ENCODE measurements at places on chromosomes 13 and 19. TPM values are rescaled to one million over a fixed set of nuclear protein-coding genes. Genes with fewer than 3 reads are reported as not detected.

DNA sequence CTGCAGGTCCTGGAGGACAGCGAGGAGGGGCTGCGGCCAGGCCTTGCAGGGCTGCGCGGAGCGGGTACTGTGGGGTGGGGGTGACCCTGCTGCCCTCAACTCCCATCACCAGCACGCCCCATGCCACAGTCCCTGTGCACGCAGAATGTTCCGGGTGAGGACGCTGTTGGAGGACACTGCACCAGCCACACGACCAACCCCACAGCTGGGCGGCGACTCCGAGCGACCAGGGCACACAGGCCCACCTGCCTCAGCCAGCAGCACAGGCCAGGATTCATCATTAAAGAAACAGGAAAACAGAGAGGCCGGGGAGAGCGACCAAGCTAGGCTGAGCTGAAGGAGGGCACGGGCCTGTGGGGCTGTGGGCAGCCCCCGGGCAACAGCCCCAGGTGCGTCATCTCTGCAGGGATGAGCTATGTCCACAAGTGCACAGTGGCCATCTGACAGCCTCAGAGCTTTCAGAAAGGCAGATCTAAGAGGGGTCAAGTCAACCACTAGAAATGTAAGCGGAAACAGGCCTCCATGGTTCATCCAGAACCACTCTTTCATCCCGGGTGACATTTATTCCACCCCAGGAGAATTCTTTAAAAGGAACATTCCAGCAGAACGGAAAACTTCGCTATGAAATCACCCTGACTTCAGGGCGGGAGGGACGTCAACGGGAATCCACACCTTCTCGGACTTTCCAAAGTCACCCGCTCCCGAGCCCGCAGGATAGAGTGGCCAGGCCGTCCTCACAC lies 1.5 kb downstream of the GAS6 start:
- DNase-seq: no peak

Gene ATP8B3
- polyA plus RNA-seq: 0.52 TPM

DNA sequence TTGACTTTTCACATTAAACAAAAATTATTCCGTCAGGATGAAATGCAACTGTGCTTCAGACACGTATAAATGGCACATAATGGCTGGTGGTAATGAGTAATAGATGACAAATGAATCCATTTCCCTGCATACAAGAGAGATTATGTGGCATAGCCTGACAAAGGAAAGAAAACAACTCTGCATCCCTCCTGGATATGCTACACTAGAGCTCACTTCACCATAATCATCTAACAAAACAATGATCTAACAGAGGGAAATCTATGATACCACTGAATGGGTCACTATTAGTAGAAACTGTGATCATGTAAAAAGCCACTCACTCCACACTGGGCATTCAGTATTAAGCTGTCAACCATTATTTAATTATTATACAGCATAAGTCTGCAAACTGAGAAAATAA lies 1498.4 kb downstream of the EFNB2 start:
- DNase-seq: no peak

Gene GRWD1
- polyA plus RNA-seq: 33.0 TPM

DNA sequence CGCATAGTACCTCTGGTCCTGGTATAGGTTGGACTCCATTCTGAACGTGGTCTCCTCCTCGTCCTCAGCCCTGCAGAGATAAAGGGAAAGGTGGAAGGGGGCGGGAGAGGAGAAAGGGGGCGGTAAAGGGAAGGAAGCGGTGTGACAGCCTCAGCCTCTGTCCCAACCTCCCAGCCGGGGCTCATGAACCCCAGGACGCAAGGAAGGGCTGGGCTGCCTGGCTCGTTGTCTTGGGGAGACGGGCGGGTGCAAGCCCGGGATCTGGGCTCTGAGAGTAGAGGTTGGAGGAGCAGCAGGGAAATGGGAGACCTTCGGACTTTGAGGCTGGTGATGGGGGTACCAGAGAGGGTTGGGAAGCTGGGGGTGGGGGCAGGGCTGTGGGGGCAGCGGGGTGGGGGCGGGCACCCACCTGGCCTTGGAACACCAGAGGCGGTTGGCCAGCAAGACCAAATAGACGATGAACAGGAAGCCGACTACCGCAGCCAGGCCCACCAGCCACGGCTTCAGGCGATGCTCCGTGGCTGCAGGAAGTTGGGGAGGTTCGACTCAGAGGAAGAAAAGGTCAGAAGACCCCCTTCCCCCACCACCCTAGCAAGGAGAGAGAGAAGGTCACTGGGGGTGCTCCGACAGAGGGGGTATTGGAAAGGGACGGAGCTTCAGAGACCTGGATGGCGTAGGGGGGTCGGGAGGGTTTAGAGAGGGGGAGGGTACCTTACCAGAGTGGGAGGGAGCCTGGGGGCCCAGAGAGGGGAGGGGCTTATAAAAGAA lies 1.7 kb downstream of the SMIM24 start:
- DNase-seq: no peak

Measured in left renal cortex interstitium (tissue), 4 donors.